ENCODE measurements at places on chromosomes 6 and 20.

- DNase-seq: no peak
These were observed 29.9 kb downstream of the ARID1B start for GRCh38 chr6:156807028-156807427.

DNA sequence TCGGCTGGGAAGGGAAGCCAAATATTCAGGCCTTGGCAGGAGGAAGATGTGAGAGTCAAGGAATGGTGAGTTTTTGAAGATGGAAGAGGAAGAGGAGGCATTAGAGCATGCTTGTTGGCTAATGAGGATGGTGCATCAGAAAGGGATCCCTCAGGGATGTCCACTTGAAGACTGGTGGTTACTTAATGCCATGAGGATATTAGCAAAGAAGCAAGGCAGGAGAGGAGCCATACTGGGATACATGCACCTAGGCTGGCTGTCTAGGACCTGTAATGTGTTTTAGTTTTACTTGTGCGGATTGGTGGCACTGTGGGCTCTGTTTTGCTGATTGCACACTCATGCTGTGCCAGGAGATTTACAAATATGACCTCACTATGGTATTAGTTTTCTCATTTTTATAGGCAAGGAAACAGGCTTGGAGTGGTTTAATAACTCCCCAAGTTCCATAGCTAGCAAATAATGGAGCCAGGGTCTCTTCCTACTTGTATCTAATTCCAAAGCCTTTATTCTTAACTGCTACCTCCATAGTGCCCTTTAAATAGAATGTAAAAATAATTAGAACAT lies 37.8 kb downstream of the NCOA7 start:
- DNase-seq: no peak

- DNase-seq: no peak
These were observed 1.1 kb downstream of the BAG2 start for GRCh38 chr6:57173056-57173885.

DNA sequence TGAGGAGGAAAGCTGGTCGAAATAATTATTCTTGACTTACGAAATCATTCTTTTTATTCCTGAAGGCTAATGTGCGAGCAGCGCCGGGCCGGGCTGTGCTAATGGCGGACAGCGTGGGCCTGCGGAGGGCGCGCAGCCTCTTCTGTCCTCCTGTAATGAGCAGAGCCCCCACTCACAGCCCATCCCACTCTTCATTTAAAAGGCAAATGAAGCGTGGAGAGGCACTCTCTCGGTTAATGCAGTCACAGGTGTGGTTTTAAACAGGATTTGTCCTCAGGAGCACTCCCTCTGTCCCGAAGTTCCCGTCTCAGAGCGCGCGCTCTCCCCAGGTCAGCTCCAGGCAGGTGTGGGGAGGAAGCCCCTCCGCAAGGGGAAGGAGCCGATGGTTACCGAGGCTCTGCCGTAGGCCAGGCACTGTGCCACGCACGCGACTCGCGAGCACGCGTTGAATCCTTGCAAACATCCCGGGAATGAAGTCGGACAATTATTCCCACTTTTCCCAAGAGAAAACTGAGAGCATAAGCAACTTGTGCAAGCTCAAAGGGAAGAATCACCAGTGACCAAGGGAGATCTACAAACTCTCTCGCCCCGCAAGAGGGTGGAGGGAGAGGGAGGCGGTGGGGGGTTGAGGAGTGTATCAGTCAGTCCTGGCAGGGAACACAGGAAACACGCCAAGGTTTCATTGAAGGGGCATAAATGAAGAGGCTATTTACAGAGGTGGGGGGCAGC lies 35.5 kb upstream of the ZFAND3 start:
- no peak for DNase-seq

Data from stimulated activated CD8-positive, alpha-beta memory T cell treated with anti-CD3 and anti-CD28 coated beads, Interleukin-4, amount 100 ng/mL, for 1 hour (primary cell).